ENCODE measurements at places on chromosomes 12 and 14.
A peak's percentile ranks its signal among the peaks of the same experiment; 100 is the strongest.

- no peak for DNase-seq
Observed at GRCh38 chr12:55789893-55790292, 27.6 kb downstream of the SARNP start.

GRCh38 chr12:107443320-107444090 is 242.1 kb upstream of the PWP1 start:
- no peak for DNase-seq

GRCh38 chr12:49877066-49877465 is 26.6 kb downstream of the FAIM2 start:
- DNase-seq: no peak

GRCh38 chr12:34033628-34034296 is 11.5 kb downstream of the ALG10 start:
- peak; percentile 30 for DNase-seq

DNA sequence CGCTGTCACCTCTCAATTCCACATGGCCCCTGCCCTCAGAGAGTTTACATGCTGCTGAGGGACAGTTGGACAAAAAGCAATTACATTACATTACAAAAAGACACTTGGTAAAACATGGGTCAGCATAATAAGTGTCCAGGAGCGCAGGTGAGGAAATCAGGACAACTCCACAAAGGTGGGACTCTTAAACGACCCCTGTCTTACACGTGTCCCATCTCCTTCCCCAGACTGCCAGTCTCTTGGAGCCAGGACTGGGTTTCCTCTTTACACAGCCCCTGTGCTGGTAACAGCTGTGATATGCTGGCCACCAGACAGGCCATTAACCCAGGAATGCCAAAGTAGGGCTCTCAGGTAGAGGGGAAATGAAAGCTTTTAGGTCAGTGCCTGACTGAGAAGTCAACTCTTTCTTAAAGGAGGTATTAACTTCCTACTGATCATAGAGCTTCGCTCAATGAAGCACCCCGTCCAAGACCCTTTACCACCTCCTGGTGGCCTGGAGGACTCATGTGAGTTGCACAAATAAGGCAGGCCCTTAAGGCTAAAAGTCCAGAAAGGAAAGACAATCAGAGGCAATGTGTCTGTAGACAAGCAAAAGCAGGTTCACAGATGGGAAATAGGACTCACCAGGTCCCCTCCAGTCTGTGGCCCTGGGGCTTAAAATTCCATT is 55.5 kb downstream of the ANO2 start:
- no peak for DNase-seq

DNA sequence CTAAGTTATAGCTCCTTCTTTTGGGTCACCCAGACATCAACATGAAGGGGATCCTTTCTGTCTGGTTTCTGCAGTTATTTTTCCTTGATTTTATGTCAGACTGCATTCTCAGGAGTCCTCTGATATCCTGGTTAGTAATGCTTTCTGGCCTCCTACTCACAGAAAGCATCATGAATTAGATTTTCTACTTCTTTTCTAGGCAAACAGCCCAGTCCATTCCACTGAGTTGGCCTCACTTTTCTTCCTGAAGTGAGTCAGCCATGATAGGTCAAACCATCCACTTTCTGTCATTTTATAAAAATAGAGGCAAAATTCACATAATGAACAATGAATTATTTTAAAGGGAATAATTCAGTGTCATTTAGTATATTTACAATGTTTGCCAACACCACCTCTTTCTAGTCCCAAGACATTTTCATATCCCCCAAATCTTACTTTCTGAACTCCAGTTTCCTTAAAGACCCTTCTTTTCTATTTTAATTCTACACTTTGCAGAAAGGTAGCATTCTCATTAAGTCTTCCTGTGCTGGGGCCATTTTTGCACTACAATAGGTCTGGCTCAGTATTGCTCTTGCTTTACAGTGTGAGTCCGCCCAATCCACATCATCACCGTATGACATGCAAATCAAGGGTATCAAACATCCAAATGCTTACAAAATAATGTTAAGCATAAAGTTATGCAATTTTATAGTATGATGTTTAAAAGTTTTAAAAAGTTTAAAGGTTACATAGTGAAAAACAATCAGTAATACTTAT is 95.1 kb downstream of the UNC79 start:
- DNase-seq: no peak

GRCh38 chr14:104722938-104723650 is 935 bp upstream of the ADSS1 start:
- no peak for DNase-seq

- DNase-seq: peak; percentile 53
Observed at GRCh38 chr14:89186856-89187376, 230.1 kb downstream of the FOXN3 start.

GRCh38 chr12:93849946-93850345 is 172.8 kb downstream of the CRADD start:
- no peak for DNase-seq

DNA sequence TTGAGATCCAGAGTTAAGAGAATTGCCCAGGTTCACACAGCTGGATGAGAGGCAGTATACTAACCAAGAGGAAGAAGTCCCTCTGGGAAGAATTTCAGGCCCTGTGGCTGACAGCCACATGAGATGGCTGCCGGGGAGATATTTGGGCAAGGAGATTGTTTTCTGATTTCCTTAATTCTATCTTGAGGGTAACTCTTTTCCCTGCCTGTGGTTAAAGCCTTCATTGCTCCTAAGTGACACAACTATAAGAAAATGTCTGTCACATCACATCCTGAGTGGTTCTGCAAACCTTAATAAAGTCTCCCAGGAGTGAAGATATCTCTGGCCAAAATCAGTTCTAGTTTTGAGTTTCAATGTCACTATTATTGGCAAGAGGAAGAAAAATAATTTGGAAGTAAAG is 9.6 kb downstream of the ARHGDIB start:
- no peak for DNase-seq

GRCh38 chr14:69483765-69484443 is 624 bp upstream of the PLEKHD1 start:
- DNase-seq: peak; percentile 38

DNA sequence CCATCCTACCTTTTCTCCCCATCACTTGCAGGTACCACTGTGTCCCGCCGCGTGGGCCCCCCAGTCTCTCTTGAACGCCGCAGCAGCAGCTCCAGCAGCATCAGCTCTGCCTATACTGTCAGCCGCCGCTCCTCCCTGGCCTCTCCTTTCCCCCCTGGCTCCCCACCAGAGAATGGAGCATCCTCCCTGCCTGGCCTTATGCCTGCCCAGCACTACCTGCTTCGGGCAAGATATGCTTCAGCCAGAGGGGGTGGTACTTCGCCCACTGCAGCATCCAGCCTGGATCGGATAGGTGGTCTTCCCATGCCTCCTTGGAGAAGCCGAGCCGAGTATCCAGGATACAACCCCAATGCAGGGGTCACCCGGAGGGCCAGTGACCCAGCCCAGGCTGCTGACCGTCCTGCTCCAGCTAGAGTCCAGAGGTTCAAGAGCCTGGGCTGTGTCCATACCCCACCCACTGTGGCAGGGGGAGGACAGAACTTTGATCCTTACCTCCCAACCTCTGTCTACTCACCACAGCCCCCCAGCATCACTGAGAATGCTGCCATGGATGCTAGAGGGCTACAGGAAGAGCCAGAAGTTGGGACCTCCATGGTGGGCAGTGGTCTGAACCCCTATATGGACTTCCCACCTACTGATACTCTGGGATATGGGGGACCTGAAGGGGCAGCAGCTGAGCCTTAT is 9.2 kb downstream of the ARHGAP9 start:
- no peak for DNase-seq

DNA sequence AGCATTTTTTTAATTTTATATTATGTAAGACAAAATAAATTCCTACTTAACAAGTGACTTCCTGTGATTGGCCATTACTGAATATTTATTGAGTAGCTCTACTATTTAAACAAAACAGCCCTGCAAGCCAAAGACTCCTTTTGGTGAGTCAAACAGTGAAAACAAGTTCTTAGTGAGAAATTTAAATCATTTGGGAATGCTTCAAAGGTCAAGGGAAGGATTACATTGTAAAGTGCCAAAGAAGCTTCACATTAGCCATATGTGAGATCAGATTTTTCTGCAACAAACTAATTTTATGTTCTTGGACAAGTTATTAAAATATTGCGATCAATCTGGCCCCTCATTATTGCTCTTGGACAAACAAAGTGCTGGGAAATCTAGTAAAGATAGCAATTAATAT is 795.4 kb upstream of the MGAT4C start:
- no peak for DNase-seq

- no peak for DNase-seq
Observed at GRCh38 chr12:104155711-104156555, 17.9 kb upstream of the NFYB start.

DNA sequence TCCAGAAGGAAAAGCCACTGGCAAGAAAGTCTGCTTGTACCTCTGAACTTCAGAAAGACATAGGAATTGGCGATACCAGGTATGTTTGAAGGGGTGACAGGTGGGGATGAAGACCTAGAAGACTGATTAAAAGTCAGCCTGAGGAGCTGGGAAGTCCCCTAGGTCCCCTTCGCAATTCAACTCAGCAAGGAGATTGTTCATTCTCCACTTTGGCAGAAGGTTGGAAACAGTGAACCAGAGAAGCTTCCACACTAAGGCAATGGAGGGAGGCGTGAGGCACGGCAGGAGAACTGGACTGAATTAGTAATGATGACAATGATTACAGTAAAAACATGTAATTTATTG is 240.3 kb upstream of the TMPO start:
- DNase-seq: no peak

GRCh38 chr12:51368640-51369517 is 22.3 kb downstream of the GALNT6 start:
- no peak for DNase-seq

- DNase-seq: no peak
Observed at GRCh38 chr12:105321125-105321524, 9.4 kb upstream of the C12orf75 start.

DNA sequence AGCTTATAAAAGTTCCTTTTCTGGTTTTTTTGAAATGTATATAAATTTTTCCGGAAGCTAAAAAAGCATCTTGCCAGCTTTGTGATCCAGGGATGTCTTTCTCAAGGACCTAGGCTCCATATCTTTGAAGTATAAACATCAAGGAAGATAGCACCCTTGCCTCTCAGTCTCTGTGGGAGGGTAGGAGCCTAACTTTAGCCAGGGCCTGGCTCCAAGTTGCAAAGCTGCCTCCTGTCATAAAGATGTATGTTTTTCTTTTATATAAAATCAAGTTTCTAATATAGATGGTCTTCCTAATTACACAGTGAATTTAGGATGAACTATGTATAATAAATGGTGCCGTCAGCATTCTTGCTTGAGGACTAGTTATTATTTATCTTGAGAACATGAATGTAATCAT is 612.6 kb upstream of the USP15 start:
- no peak for DNase-seq

DNA sequence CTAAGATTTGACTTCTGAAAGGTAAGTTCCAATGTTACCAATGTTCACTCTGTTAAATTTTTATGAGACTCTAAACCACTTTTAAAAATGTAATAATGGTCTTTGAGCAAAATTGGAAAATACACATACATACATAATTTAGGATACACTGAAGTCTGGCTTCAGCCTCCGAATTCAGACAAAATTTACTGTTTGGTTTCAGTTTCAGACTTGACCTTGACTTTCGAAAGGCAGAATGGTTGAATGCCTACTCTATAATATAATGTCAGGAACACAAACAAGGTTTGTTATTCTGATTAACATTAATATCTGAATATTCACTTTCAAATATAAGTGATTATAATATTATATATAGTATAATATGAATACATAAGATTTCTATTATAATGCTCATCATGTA is 74.1 kb upstream of the KRAS start:
- no peak for DNase-seq

- DNase-seq: peak; percentile 38
Observed at GRCh38 chr12:42144158-42144407, 591 bp downstream of the GXYLT1 start.

DNA sequence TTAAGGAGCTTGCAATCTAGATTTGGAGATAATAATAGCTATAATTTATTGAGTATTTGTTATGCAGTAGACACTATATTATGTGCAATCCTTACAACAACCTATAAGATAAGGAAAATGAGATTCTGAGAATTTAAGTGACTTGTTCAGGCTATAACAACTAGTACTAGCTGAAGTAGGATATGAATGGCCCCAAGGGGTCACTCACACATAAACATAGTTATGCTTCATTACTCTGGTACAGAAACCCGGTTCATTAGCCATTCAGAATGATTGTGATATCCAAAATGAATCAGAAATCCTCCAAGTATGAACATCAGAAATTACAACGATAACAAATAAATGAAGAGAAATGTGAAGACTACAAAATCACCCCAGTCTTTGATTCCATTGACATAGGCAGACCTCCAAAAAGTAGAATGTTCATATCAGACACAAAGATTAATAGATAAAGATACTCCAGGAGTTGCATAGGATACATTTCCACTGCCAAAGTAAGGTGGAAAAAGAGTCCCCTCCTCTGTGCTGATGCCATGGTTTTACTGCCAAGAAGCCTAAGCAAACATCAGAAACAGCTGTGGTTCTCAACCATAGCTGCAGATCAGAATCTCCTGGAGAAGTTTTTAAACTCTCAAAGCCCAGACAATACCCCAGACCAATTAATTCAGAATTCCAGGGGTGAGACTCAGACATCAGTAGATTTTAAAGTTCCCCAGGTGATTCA is 8.6 kb upstream of the NID2 start:
- no peak for DNase-seq

DNA sequence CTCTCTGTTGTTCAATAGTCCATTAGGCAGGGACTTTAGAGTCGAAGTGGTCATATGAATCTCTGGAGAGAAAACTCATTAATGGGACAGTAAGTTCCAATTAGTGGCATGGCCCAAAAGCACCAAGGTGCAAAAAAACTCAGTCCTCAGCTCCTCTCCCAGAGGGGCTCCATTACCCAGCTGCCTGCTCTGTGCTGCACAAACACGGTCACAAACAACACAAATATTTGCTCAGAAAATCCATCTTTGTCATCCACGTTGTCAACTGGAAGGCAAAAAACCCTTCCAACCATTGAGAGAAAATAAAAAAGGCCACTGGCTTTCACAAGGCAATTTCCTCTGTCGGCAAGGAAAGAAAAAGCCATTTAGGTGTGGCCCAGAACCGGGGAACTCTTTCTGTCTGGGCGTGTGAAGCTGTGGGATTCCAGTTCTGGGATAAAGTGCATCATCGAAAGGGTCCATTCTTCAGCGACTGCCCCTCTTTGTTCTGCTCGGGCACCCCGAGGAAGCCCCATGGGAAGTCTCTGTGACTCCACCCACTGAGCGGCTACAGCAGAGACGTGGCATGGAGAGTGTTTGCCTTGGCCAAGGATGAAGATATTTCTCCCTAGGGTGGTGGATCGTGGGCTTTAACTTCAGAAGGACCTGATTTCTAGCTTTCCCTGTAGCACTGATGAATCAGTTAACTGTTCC is 137.6 kb downstream of the VRK1 start:
- DNase-seq: no peak

GRCh38 chr12:2372178-2372577 is 319.4 kb downstream of the CACNA1C start:
- no peak for DNase-seq

DNA sequence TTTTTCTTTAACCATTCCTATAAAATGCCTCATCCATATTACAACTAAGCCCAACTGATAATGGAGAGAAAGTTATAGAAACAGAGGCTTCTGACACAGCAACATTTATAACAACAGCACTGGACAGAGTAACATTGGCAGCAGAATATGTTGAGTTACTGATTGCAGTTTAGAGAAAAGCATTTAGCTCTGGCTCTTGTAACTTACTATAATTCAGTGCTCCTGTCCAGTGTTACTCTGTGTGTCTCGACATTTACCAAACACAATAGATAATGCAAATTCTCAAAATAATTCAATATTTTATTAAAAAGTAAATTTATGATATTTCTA is 356.1 kb downstream of the CEP128 start:
- no peak for DNase-seq

- no peak for DNase-seq
Observed at GRCh38 chr14:28756269-28756883, 10.2 kb upstream of the FOXG1 start.
